Adipocyte (in vitro differentiated cells): ENCODE measurements at places on chromosomes 5 and 9.

GRCh38 chr9:2026220-2026997 lies 11.3 kb downstream of the SMARCA2 start:
- DNase-seq: no peak

DNA sequence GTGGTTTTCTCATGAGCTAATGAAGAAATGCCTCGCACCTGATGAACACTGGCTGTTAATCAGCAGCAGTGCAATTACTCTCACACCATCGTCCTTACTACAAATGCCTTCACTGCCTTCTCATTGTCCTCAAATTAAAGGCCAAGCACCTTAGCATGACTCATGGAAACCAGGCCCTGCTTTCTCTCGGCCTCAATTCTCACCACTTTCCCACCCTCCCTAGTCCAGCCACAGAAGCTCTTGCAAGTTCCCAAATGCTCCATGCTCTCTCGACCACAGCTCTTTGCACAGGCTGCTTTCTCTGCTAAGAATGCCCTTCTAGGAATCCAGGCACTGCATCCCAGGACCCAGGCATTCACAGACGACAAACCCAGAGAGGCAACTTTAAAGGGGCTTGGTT lies 94.6 kb upstream of the KLF4 start:
- no peak for DNase-seq

GRCh38 chr9:112174965-112175795 lies at the start of gene SUSD1:
SUSD1 (minus strand) TSS chr9:112175297; CDS start chr9:112175235, 62 bp downstream.
- DNase-seq: peak; percentile 56

GRCh38 chr5:56251918-56252553 lies 18.9 kb upstream of the ANKRD55 start:
- no peak for DNase-seq

- DNase-seq: no peak
Measured at GRCh38 chr5:73733219-73733618, 107.2 kb downstream of the ARHGEF28 start.

DNA sequence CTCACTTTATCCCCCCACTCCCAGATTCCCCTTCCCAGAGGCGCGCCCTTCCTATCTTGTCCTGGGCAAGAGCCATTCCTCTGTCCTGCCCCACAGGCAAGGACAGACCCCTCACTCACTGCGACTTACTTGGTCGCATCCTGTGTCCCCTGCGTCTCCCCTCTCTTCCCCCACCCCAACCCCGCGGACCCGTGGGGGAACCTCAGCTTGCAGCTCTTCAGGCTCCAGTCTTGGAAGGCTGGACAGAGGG lies 542 bp downstream of the GGTA1 start:
- DNase-seq: no peak

- DNase-seq: peak; percentile 94
Measured at GRCh38 chr9:124868511-124869465, 6.9 kb downstream of the ARPC5L start.

DNA sequence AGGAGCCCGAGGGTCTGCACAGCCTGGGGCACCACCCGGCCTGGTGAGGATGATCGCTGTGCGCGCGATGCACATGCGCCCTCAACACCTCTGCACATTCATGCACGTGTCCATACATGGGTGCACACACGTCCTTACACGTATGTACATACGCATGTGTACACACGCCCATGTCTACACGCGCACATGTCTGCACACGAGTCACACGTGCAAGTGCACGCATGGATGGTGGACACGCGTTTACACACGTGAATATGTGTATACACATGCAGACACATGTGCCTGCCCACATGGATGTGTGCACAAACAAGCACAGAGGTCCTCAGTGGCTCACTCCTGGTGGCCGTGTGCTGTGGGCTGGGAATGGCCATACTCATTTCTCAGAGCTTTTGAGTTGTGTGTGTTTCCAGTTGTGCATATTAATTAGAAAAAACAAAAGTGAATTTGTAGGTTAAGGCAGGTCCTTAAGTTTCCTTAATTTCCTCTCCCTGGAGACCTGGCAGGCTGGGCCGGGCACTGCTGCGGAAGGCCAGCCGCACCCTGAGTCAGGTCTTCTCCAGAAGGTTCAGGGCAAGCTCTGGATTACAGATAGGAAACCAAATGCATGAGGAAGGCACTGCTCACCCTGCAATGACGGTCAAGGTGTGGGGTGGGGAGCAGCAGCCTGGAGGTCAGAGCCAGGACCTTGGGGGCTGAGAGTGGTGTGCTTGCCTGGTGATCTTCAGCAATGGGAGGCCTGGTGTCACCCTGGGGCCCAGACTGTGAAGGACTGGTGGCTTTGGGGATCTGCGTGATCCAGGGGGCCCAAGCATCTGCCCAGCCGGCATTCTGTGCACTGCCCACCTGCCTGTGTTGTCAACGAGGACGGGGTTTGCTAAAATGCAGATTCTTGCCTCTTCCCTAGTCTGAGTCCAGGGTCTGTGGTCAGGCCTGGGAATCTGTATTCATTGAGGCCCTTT lies 1.3 kb upstream of the RNU6ATAC start:
- peak; percentile 45 for DNase-seq

- DNase-seq: no peak
Measured at GRCh38 chr5:141785135-141785534, 93.1 kb downstream of the PCDH1 start.

- DNase-seq: no peak
Measured at GRCh38 chr5:4383518-4384198, 756.5 kb upstream of the ADAMTS16 start.

GRCh38 chr5:178808886-178809285 lies 50.9 kb upstream of the ZNF354B start:
- no peak for DNase-seq
